ENCODE measurements at places on chromosomes 6 and 20.

DNA sequence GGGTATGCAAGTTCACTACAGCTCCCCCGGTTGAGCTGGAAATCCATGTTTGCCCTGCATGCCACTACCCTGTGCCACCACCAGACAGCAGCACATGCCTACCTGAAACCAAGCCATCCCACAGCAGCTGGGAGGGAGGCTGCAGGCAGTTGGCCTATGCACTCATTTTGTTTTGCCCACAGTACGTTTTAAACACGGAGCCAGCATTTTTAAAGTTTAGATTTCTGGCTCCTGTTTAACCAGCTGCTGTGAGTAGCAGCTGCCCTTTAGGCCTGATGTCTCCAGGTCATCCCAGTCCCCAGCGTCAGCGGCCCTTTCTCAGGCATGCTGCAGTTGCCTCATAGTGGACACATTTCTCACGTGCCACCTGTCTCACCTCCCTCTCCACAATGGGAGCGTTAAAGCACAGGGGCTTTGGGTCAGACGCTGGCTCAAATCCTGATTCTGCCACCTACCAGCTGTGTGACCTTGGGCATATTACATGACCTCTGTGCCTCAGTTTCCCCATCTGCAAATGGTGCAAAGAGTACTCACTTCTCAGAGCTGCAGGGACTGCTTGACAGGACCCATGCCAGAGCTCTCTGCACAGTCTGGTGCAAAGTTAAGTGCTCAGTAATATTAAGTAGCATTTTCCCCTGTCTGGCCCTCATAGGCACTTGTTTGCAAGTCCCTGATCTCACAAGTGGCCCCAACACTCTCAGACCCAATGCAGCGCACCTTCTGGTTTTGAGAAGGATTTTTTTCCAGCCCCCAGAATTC is 8.2 kb upstream of the UBE2V1 start:
- peak; percentile 14 for DNase-seq

DNA sequence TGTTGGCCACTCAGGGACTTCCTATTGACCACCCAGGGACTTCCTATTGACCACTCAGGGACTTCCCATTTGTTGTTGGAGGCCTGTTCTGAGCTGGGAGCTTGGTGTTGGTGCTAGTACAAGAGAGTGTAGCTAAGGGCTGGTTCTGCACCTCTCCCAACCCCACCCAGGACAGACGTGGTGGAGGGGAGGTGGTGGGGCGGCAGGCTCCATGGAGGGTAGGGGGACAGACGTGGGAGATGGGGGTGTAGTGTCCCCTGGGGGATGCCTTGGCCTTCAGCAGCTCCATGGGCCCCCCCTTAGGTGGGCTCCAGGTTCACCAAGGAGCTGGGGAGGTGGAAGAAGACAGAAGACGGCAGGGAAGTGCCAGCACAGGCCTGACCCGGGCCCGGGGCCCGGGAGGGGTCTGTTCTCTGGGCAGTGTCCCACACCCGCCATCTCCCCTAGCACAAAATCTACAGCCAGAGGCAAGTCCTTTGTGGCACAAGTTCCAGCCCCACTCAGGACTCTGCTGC is 33.9 kb downstream of the CHRNA4 start:
- DNase-seq, result no peak

DNA sequence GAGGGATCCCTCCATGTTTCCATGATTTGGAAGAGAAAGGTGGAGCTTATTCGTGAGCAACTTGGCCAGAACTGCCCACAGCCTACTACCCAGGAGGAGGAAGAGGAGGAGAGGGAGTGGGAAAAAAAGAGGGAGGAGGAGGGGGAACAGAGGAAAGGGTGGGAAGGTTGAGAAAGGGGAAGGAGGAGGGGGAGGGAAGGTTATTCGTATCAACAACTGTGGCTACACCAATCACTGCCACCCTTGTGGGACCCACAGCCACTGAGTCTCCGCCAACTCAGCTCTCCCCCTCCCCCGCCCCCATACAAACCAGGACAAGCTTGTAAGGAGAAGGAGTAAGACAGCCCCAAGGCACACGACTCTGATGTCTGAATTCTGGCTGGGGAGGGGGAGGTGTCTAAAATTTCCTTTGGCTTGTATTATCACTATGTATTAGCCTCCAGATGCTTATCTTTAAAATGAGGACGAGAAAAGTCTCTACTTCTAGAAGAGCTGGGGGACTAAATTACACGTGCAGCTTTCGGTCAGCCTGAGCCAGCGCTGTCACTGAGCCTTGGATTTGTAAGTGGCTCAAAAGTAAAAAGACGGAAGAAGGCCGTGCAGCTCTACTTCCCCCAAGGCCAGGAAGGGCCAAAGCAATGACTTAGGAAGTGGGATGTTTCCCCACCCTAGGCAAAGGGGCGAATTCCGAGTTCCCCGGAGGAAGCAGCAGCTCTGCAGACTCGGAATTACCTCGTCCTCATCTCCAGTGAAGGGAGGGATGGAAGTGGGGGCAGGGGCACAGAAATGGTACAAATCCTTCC is 1.0 kb downstream of the FKBP1A start:
- no peak for DNase-seq

DNA sequence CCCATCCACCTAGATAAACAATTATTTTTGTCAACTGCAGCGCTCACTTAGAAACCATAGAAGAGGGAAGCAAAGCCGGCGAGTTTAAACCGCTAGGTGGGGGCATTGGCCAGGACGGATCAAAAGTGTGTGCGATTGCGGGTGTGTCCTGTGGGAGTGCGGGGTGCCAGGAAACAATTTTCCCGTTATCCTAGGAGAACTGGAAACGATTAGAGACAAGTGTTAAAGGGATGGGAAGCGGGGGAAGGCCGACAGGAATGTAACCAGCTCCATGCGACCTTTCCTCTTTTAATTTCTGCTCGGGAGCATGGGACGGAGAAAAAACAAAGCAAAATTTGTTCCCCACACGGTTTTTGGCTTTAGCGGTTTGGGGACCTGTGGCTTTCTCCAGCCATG is 2.8 kb upstream of the HTR1B start:
- no peak for DNase-seq

GRCh38 chr6:80077067-80077466 is 29.4 kb upstream of the BCKDHB start:
- DNase-seq, result no peak

- no peak for DNase-seq
Measured at GRCh38 chr6:90645634-90646033, 58.8 kb upstream of the MAP3K7 start.

- no peak for DNase-seq
Measured at GRCh38 chr6:89400912-89401399, 11.1 kb downstream of the RRAGD start.
